ENCODE measurements at places on chromosomes 3 and 15. TPM values are rescaled to one million over a fixed set of nuclear protein-coding genes. Genes with fewer than 3 reads are reported as not detected.

MYL3 gene
- total RNA-seq: 0.43 TPM

SCAMP5 gene
- 23.1 TPM for total RNA-seq

NEK10 gene
- 3.2 TPM for total RNA-seq

LRRC15 gene
- total RNA-seq: 1.3 TPM

ATP10A gene
- 36.6 TPM for total RNA-seq

NANOGP8 gene
- total RNA-seq: not detected

NMNAT3 gene
- total RNA-seq: 2.5 TPM

ZBTB20 gene
- total RNA-seq: 21.4 TPM

DNA sequence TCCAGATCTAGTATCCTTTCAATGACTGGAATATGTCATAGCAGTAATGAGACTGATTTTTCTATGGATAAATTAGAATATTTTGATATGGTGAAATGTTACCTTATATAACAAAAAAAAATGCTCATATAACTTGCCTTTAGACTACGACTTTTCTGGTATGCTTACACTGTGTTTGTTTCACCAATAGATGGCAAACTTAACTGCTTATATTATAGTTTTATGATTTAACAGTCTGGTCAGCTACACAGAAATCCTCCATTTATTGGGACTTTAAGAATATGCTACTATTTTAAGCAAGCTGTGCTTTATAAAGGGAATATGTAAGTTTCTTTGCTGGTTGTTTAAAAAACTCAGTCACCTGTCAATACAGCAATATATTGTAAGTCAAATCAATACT is 205.6 kb downstream of the VGLL3 start:
- no peak overlapping the region for H3K4me3 ChIP-seq
- DNase-seq: peak; percentile 33
- H3K36me3 ChIP-seq: no peaks in the 10 kb centered on the region
- peaks cover 9% of the 10 kb centered on the region for H3K4me1 ChIP-seq
- no peak overlapping the region for H3K27ac ChIP-seq

DNA sequence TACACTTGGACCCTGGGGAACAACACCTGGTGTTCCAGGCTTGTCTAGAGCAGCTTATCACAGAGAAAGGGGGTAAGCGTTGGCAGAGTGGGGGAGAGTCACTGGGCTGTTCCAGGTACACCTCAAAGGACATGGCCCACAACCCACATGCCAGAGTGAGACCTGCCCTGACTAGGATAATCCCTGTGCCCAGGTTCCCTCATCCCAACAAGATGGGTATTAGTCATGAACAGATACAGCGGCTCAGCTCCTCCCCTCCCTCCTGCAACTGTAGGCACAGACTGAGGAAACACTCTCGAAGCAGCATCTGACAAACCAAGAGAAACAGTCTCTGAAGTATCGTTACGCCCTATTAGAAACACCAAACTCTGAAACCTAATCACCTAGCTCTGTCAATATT is 32.1 kb upstream of the RPS17 start:
- peaks cover 15% of the 10 kb centered on the region for H3K4me1 ChIP-seq
- H3K27ac ChIP-seq: no peak overlapping the region
- H3K36me3 ChIP-seq: no peaks in the 10 kb centered on the region
- DNase-seq: no peak
- peaks cover 2% of the 10 kb centered on the region for H3K27me3 ChIP-seq

- H3K27me3 ChIP-seq: no peaks in the 10 kb centered on the region
- no peak overlapping the region for H3K4me3 ChIP-seq
- DNase-seq: no peak
- no peaks in the 10 kb centered on the region for H3K36me3 ChIP-seq
These were observed 860.2 kb upstream of the ARPP21 start for GRCh38 chr3:34779092-34779491.

GRCh38 chr3:176247191-176247590 is 950.1 kb downstream of the TBL1XR1 start:
- no peak overlapping the region for H3K27ac ChIP-seq
- no peaks in the 10 kb centered on the region for H3K4me1 ChIP-seq
- DNase-seq: no peak

DNA sequence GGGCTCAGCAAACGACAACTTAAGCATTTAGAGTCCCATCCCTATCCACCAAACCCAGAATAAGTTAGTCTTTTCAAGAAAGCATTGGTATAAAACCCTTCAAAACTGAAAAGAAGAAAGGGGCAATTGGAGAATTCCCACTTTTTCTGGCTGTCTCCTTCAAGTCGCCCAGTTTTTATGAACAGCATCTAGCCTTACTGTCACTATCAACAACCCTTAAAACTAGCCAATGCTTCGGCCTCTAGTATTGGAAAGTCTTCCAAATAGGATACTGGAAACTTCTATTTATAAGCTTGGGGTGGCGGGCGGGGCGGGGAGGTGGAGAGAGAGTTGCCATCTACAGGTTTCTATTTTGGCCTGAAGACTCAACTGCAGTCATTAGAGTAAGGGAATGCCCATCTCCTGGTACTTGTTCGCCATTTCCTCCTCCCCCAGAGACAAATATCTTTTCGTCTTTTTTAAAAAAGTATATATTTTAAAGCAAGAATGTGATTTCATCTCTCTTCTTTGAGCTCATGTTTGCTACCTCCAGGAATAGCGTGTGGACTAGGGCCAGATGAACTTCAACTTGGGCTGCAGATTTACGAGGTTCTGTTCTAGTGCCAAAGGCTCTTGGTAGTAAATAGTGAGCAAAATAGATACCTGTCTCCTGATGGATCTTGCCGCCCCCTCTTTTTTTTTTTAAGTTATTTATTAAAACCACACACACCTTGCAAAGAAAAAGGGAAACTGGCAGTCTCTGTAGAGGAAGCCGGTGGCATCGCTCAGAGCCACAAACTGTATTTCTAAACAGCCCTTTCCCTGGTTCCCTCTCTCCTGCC is 2.7 kb downstream of the BCL6 start:
- H3K27me3 ChIP-seq: no peaks in the 10 kb centered on the region
- no peak overlapping the region for H3K27ac ChIP-seq
- H3K4me1 ChIP-seq: peaks cover 43% of the 10 kb centered on the region
- no peaks in the 10 kb centered on the region for H3K36me3 ChIP-seq

- H3K27me3 ChIP-seq: no peaks in the 10 kb centered on the region
- no peaks in the 10 kb centered on the region for H3K36me3 ChIP-seq
These were observed 1115.1 kb upstream of the CADM2 start for GRCh38 chr3:83843716-83844115.

DNA sequence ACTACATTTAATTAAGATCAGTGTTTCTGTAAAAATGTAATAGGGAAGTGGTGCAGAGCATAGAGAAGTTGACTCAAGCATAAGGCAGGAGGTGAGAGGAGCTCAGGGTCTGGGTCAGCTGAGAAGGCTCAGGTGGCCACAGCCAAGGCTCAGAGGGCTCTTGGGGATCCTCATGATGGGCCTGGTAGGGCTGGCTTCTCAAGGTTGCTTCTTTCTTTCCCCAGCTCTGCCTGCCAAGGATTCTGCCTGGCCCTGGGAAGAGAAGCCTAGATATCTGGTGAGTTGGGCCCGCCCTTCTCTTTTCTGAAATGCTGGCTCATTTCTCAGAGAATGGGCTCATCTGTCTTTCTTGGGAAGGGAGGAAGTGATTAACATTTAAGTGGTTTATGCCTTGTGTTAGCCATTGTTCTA is 6.5 kb downstream of the ZNF589 start:
- no peak overlapping the region for H3K4me3 ChIP-seq
- H3K27me3 ChIP-seq: no peaks in the 10 kb centered on the region
- DNase-seq: peak; percentile 27
- H3K27ac ChIP-seq: no peak overlapping the region
- H3K4me1 ChIP-seq: no peaks in the 10 kb centered on the region

DNA sequence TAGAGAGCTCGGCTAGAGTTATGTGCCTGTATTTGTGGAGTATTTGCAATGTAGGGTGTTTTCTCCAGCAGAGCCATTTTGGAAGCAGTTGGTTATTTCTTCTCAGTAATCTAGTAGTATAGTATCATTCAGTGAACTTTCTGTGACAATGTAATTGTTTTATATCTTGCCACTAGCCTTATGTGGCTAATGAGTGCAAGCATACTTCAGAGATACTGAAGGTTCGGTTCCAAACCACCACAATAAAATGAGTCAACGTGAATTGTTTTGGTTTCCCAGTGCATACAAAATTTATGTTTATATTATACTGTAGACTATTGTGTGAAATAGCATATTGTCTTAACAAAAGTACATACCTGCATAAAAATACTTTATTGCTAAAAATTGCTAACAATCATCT is 286.9 kb upstream of the TBL1XR1 start:
- H3K4me3 ChIP-seq: no peak overlapping the region
- H3K27me3 ChIP-seq: no peaks in the 10 kb centered on the region
- no peak overlapping the region for H3K27ac ChIP-seq
- H3K36me3 ChIP-seq: no peaks in the 10 kb centered on the region
- peaks cover 1% of the 10 kb centered on the region for H3K4me1 ChIP-seq

DNA sequence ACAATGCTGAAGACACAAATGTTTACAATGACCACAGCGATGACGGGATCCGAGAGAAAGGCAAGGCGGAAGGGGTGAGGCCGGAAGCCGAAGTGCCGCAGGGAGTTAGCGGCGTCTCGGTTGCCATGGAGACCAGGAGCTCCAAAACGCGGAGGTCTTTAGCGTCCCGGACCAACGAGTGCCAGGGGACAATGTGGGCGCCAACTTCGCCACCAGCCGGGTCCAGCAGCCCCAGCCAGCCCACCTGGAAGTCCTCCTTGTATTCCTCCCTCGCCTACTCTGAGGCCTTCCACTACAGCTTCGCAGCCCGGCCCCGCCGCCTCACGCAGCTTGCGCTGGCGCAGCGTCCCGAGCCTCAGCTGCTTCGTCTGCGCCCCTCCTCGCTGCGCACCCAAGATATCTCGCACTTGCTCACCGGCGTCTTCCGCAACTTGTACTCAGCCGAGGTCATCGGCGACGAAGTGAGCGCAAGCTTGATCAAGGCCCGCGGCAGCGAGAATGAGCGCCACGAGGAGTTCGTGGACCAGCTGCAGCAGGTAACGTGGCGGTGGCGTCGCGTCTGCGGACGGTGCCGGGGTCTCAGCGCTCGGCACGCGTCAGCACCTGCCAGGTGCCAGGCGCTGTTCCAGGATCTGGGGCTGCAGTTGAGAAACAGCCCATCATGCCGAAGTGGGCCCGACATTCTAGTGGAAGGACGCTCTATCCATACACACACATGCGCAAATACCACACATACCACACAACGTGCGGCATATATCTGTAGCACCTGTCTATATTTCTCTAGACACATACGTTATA is at the start of gene DLEC1:
TSS of gene DLEC1 (plus strand) at position 108 of the 798 bp plus-strand sequence. CDS start at position 126, 18 bp downstream.
- peak within 1 kb of the TSS; percentile 63 for H3K4me3 ChIP-seq
- H3K4me1 ChIP-seq: peaks cover 11% of the 10 kb centered on the region
- peak; percentile 47 for DNase-seq

- H3K27me3 ChIP-seq: peaks cover 2% of the 10 kb centered on the region
- H3K27ac ChIP-seq: no peak overlapping the region
- no peaks in the 10 kb centered on the region for H3K36me3 ChIP-seq
- H3K4me1 ChIP-seq: no peaks in the 10 kb centered on the region
- no peak for DNase-seq
These were observed 73.3 kb upstream of the LRIG1 start for GRCh38 chr3:66574091-66574490.

DNA sequence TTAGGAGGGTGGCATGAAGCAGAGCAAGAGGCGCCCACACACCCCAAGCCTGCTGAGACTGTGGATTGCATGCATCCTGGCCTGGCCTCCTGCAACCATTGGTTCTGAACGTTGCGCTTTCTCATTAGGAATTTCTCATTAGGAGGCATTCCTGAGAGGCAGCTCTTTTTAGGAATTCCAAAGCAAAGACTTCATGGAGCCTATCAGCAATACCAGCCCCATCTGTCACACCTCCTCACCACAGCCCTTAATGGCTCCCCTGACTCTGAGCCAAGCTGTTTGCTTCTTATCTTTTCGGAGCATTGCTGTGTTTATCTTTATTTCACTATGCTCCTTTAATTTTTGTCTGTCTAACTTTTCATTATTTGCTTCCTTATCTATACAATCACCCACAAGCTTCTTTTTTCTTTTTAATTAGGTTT is 226.9 kb downstream of the CACNA2D3 start:
- no peaks in the 10 kb centered on the region for H3K36me3 ChIP-seq
- H3K4me3 ChIP-seq: no peak overlapping the region
- peak; percentile 35 for DNase-seq
- H3K27me3 ChIP-seq: no peaks in the 10 kb centered on the region

DNA sequence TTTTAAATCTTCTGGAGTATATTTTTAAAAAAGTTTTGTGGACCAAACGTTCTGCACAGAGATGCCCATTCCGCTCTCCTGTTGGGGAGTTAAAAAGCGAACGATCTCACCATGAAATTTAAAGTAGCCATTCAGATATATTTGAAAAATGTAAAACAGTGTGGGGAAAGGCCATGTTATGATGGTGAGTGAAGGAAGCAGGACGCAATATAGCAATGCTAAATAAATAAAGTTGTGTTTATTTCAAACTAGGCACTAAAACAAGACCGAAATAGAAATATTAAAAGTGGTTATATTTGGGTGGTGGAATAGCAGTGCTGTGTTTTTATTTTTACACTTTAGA is 327 bp upstream of the CCDC13 start:
- H3K4me1 ChIP-seq: no peaks in the 10 kb centered on the region
- peak overlapping the region; percentile 71 for H3K4me3 ChIP-seq
- no peak for DNase-seq
- H3K36me3 ChIP-seq: no peaks in the 10 kb centered on the region

- H3K27ac ChIP-seq: no peak overlapping the region
- H3K4me1 ChIP-seq: peaks cover 21% of the 10 kb centered on the region
- no peaks in the 10 kb centered on the region for H3K27me3 ChIP-seq
- no peaks in the 10 kb centered on the region for H3K36me3 ChIP-seq
- H3K4me3 ChIP-seq: no peak overlapping the region
These were observed 18.9 kb downstream of the EFCAB12 start for GRCh38 chr3:129409541-129409940.

GRCh38 chr3:52444860-52445793 is at the start of gene SEMA3G:
TSS of gene SEMA3G (minus strand) at chr3:52445103. CDS start at chr3:52445027, 76 bp downstream.
- H3K4me1 ChIP-seq: peaks cover 4% of the 10 kb centered on the region
- no peak for DNase-seq
- H3K4me3 ChIP-seq: no peak within 1 kb of the TSS

DNA sequence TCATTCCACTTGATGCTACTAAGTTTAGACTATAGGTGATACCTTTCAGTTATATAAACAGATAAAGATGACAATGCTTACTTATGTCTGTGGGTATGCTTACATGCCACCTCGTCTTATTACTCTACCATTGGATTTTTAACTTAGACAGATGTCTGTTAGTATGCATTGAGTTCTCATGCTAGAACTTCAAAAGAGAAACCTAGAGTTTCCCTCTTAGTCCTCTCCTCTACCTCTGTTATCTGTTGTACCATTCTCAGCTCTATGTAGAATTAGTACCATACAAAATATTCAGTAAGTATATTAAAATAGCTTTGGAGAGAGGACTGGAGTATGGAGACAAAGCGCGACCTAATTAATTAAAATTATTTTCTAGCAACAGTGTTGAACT is 111.3 kb downstream of the BBX start:
- DNase-seq: no peak
- no peaks in the 10 kb centered on the region for H3K36me3 ChIP-seq
- no peak overlapping the region for H3K27ac ChIP-seq
- H3K27me3 ChIP-seq: no peaks in the 10 kb centered on the region
- no peaks in the 10 kb centered on the region for H3K4me1 ChIP-seq
- no peak overlapping the region for H3K4me3 ChIP-seq

- no peaks in the 10 kb centered on the region for H3K4me1 ChIP-seq
- no peak overlapping the region for H3K4me3 ChIP-seq
- H3K27me3 ChIP-seq: peaks cover 5% of the 10 kb centered on the region
- H3K36me3 ChIP-seq: no peaks in the 10 kb centered on the region
These were observed 71.1 kb downstream of the ALDH1A2 start for GRCh38 chr15:57994221-57995049.

- H3K36me3 ChIP-seq: no peaks in the 10 kb centered on the region
- no peaks in the 10 kb centered on the region for H3K4me1 ChIP-seq
- H3K27me3 ChIP-seq: no peaks in the 10 kb centered on the region
- no peak overlapping the region for H3K4me3 ChIP-seq
- DNase-seq: peak; percentile 86
These were observed 48.6 kb downstream of the FOXL2 start for GRCh38 chr3:138898301-138898700.

Measured in astrocyte (in vitro differentiated cells and primary cell).